ENCODE measurements at places on chromosomes 4 and X. TPM values are rescaled to one million over a fixed set of nuclear protein-coding genes. Genes with fewer than 3 reads are reported as not detected.
A peak's percentile ranks its signal among the peaks of the same experiment; 100 is the strongest.

DNA sequence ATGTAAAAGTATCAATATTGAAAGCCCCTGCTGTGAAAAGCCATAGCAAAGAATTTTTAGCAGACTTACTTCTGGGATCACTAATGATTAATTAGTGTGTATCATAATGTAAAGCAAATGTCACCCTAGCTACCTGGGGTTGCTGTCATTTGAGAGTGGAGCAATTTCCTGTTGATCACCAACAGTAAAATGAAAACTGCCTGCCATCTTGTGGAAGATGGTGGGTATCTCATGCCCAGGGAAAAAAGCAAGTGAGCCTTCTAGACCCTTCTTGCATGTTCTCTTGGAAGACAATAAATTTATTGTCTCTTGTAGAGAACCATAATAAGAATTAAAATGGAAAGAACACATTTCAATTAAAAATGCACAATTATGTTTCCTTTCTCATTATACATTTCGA lies 360.2 kb downstream of the ZIC3 start:
- DNase-seq, result peak; percentile 21

DNA sequence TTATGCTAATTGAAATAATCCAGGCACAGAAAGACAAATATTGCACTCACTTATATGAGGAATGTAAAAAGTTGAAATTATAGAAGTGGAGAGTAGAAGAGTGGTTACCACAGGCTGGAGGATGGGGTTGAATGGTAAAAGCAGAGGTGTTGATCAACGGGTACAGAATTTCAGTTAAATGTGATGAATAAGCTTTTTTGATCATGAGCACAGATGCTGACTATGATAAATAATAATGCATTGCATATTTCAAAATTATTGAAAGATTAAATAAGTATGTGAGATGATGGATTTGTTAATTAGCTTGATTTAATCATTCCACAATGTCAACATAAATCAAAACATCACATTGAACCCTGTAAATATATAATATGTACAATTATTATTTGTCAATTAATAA lies 213.1 kb downstream of the DCAF12L2 start:
- no peak for DNase-seq

DNA sequence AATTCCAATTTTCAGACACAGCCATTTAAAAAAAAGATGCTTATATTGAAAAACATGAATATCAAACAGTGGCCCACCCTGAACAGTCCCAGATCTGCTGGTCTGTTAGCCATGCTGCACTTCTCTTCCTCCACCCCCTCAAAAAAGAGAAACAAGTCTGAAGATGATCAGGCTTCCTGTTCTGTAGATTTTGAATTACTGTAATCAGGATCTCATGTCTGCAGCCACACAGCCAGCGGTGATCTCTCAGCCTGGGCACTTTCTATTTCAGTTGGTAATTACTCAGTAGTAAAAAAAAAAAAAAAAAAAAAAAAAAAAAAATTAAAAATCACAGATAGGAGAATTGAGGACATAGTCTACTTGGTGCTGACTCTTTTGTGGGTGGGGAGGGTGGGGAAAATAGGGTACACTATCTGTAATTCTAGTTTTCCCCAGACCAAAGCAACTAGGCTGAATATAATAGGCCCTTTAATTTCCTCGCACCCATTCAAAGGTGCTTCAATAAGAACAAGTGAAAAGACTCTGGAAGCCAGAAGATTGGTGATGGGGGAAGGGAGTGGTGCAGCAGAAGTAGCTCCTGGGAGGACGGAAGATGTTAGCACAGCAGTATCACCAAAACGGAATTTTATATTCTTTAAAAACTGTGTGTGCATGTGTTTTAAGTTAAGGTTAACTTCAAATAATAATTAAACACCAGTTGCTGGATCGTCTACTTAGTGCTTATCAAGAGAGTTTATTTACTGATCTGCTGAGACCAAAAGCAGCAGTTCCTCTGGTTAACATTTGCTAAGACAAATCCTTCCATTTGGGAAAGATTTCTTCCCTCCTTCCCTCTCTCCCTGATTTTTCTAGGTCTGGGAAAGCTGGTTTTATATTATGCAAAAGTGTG lies 47.0 kb downstream of the SPRY1 start:
- no peak for DNase-seq

DNA sequence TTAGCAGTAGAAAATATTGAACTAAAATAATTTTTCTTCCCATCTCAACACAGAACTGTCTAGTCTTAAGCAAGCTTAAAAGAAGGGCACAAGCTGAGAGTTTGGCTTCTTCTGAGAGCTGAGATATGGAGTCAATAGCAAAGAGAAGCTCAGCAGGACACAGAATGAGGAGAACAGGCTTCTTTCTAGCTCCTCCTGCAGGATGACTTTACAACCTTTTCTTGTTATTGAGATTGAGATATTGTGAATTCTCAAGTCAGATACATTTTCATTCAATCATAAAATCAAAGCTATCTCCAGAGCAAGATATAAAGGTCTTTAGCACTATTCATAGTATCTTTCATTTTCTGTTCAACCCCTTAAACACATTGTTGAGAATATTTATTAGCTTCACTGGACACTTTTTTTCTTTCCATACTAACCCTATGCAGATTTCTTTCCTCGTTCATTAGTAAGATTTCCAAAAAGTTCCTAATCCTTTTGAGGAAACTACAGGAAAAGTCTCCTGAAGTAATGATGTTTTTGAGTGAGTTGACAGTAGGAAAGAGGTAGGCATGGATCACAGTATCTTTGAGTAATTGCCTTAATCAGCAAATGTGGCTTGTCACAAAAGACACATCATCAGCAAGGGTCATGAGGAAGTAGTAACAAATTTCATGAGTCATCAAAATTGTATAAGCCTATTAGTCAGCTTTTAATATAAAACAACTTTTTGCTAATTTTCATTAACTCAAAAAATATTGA lies 17.8 kb upstream of the CXCL3 start:
- DNase-seq, result no peak

- DNase-seq, result no peak
Measured at GRCh38 chr4:75018811-75019479, 86.0 kb downstream of the PARM1 start.

DNA sequence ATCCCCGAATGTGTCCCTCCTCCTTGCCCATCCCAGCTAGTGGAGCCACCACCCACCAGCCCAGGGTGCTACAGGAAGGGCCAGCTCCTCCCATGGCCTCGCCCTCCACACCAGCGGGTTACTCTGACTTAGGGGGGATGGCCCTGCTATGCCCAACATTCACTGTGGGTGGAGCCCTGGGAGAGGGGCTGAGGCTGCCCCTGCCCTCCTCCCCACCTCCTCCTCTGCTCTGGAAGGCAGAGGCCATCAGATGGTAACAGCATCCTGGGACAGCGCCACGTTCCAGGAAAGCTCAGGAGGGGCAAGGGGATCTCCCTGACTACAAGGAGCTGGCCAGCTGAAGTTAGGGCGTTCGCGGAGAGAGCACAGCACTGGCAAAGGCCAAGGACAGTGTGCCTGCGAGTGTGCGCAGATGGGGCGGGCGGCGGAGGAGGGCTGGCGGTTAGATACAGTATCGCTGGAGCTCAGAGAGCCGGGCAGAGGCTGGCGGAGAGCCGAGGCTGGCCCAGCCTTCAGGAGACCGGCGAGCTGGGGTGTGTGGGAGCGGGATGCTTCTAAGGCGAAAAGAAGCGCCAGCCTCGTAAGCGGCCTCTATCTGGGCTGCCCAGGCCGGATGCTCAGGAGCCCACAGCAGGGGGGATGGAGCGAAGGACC lies 1.5 kb downstream of the JAKMIP1 start:
- no peak for DNase-seq

The NXF2 gene
- not detected for polyA plus RNA-seq

- no peak for DNase-seq
Measured at GRCh38 chr4:145289403-145290076, 109.2 kb upstream of the OTUD4 start.

GRCh38 chr4:16608611-16609125 lies 289.8 kb downstream of the LDB2 start:
- DNase-seq, result no peak

DNA sequence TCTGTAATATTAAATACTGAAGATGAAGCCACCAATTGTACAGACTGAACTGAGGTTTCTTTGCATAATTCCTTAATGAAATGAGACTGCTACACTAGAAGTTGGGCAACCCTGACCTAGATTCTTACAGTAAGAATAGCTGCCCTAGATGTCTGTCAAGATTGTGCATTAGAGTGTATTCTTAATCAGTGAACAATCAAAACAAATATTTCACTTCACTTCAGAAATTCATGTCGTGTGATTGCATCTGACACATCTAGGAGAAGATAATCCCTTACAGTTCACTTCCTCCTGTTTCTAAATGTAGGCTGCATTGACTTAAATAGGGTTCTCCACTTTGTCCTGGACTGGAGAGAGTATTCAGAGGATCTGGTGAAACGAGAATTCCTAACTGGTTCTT lies 283.1 kb downstream of the HNRNPD start:
- no peak for DNase-seq

The PCSK1N gene
- 331 TPM for polyA plus RNA-seq

DNA sequence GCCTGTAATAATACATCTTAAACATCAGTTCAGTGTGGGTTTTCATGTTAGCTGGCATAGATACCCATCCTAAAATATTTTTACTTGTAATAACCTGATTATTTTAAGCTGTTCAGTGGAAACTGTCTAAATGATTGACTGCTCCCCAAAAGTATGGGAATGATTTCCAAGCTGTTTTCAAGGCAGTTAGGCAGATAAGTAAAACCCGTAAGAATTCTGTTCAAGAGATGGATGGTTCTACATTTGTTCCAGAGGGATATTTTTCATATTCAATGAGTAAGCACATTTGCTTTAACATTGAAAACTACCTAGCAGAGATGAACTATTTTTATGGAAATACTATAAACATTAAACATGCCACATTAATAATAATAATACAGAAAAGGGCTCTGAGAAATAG lies 161.1 kb downstream of the UNC5C start:
- DNase-seq, result no peak

The CXCR3 gene
- polyA plus RNA-seq, result 0.24 TPM

The HPGD gene
- 42.5 TPM for polyA plus RNA-seq

DNA sequence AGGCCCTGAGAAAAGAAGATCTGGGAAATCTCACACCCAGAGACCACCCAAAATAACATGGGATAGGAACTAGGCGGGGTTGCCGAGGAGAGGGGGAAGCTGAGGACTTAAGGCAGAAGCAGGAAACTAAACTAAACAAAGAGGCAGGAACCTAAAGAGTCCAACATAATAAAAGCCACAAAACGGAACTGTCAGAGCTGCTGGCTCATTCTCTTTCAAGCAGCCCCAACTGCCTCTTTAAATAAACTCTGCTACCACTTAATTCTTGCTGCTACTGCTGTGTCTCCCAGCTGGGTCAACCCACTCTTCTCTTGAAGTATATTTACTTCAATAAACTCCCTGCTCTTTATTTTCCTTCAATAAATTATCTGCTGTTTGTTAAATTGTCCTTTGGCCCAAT lies 44.5 kb downstream of the MAGEB16 start:
- DNase-seq, result peak; percentile 11

GRCh38 chr4:29082684-29083083 lies 1637.5 kb upstream of the PCDH7 start:
- DNase-seq, result no peak

GRCh38 chr4:63036159-63036866 lies 1372.9 kb downstream of the TECRL start:
- DNase-seq, result no peak

- DNase-seq, result no peak
Measured at GRCh38 chrX:118883994-118884393, 60.4 kb downstream of the ZCCHC12 start.

The GLRA2 gene
- not detected for polyA plus RNA-seq

GRCh38 chr4:39808231-39808749 lies 110.4 kb downstream of the UBE2K start:
- no peak for DNase-seq

The HTRA3 gene
- 6.5 TPM for polyA plus RNA-seq

- DNase-seq, result no peak
Measured at GRCh38 chrX:132063862-132064261, 40.8 kb downstream of the STK26 start.

The SLC6A14 gene
- polyA plus RNA-seq, result not detected

DNA sequence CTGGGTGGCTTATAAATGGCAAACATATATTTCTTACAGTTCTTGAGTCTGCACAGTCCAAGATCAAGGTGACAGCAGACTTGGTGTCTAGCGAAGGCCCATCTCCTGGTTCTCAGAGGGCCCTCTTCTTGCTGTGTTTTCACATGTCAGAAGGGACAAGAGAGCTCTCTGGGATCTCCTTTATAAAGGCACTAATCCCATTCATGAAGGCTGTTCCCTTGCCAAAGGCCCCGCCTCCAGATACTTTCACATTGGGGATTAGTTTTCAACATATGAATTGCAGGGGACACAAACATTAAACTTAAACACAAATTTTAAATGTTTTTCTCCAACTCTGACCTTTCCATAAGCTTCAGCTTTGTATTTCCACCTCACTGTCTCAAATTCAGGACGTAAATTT lies 1135.0 kb upstream of the TENM3 start:
- DNase-seq, result no peak

DNA sequence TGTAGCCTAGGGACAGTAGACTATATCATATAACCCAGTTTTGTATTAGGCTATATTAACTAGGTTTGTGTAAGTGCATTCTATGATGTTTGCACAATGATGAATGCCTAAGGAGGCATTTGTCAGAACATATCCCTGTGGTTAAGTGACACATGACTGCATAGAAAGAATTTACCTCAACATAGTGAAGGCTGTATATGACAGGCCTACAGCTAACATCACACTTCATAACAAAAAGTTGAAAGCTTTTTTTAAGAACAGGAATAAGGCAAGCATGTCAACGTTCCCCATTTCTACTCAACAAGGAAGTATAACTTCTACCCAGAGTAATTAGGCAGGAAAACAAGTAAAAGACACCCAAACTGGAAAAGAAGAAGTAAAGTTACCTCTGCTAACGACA lies 165.9 kb upstream of the NDST4 start:
- DNase-seq, result no peak

The SLC2A9 gene
- 41.5 TPM for polyA plus RNA-seq

The EMCN gene
- 140 TPM for polyA plus RNA-seq

- DNase-seq, result no peak
Measured at GRCh38 chr4:72641611-72642010, 72.6 kb upstream of the ADAMTS3 start.

DNA sequence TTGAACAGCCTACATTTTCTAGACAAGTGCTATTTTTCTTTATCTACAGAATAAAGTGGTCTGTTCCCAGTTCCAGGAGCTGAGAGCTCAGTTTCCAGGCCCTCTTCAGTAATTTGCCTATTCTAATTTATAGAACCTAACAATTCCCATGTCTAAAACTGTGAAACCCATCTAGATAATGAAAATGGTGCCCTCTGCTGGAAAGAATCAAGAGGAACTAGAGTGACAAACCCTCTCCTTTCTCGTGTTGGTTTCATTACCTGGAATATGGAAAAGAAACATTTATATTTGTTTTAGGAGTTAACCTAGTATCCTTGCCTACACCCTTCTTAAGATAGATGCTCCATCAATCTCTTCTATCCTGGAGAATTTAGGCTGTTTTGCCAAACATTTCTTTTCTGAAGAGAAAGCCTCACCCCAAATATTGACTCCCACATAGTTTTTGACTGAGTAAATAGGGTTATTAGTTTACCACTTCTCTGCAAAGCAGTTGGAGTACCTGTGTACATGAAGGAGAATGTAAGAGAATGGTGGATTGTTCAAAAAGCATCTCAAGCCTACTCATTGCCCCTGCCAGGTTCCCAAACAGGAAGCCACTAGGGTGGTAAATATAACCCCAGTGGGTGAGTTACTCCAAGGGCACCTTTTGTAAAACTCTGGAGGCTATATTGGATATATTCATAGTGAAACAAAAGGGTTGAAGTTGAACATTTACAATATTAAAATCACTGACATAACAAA lies 121.6 kb downstream of the RASL11B start:
- DNase-seq, result peak; percentile 83

The DCAF8L2 gene
- not detected for polyA plus RNA-seq

- no peak for DNase-seq
Measured at GRCh38 chr4:30281986-30282385, 438.2 kb upstream of the PCDH7 start.

The ESX1 gene
- polyA plus RNA-seq, result not detected

The GABRG1 gene
- polyA plus RNA-seq, result 0.04 TPM

Measured in kidney (tissue), 22 donors.